ENCODE measurements at places on chromosomes 3 and 15. TPM values are rescaled to one million over a fixed set of nuclear protein-coding genes. Genes with fewer than 3 reads are reported as not detected.

The FOXB1 gene
- total RNA-seq, result not detected

The CD200R1 gene
- not detected for total RNA-seq

The KCNMB3 gene
- 1.5 TPM for total RNA-seq

The EFL1 gene
- 60.8 TPM for total RNA-seq

The EEF1AKMT4 gene
- 1.6 TPM for total RNA-seq

The ECE2 gene
- total RNA-seq, result not detected

The LEKR1 gene
- total RNA-seq, result 1.3 TPM

The SLC9A9 gene
- total RNA-seq, result 8.0 TPM

The CACNA2D2 gene
- total RNA-seq, result under 0.01 TPM

The GOLGA8Q gene
- 2.2 TPM for total RNA-seq

The CSPG5 gene
- under 0.01 TPM for total RNA-seq

The ABHD6 gene
- total RNA-seq, result 11.4 TPM

The CAMK2N2 gene
- 0.25 TPM for total RNA-seq

The NOX5 gene
- total RNA-seq, result 0.25 TPM

The TMEM40 gene
- not detected for total RNA-seq

The CCR8 gene
- total RNA-seq, result not detected

The SAMD7 gene
- not detected for total RNA-seq

The SUCNR1 gene
- not detected for total RNA-seq

The GASK1A gene
- total RNA-seq, result 2.2 TPM

The ACKR4 gene
- 1.5 TPM for total RNA-seq

The CCDC13 gene
- total RNA-seq, result 0.33 TPM

The AGBL1 gene
- not detected for total RNA-seq

The PEX11A gene
- total RNA-seq, result 5.8 TPM

The GP5 gene
- under 0.01 TPM for total RNA-seq

The LIPH gene
- not detected for total RNA-seq

The PRSS50 gene
- total RNA-seq, result 0.12 TPM

The RETNLB gene
- not detected for total RNA-seq

The TCAIM gene
- 20.6 TPM for total RNA-seq

The GABRA5 gene
- total RNA-seq, result 0.50 TPM

The GRM7 gene
- total RNA-seq, result 0.22 TPM

The TARS3 gene
- 11.0 TPM for total RNA-seq

The POC1A gene
- total RNA-seq, result 24.8 TPM

Measured in uterine smooth muscle cell (primary cell).